ENCODE measurements at places on chromosomes 7 and 10.
A peak's percentile ranks its signal among the peaks of the same experiment; 100 is the strongest.

DNA sequence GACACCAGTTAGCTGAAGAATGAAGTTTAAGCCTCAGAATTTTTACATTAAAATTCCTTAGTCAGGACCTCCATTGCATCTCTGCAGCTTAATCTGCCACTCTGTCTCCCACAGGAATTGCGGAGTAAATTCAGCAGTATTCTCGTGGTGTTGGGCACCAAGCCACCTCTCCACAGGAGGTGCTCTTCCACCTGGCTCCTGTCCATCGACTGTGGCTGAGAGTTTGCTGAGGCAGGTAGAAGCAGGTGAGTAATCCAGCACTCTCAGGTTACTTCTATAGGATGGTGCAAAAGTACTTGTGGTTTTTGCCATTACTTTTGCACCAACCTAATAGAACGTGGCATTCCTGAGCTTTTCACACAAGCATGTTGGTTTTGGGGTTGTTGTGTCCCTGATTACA, 134.1 kb downstream of the GFRA1 start:
- DNase-seq = no peak

DNA sequence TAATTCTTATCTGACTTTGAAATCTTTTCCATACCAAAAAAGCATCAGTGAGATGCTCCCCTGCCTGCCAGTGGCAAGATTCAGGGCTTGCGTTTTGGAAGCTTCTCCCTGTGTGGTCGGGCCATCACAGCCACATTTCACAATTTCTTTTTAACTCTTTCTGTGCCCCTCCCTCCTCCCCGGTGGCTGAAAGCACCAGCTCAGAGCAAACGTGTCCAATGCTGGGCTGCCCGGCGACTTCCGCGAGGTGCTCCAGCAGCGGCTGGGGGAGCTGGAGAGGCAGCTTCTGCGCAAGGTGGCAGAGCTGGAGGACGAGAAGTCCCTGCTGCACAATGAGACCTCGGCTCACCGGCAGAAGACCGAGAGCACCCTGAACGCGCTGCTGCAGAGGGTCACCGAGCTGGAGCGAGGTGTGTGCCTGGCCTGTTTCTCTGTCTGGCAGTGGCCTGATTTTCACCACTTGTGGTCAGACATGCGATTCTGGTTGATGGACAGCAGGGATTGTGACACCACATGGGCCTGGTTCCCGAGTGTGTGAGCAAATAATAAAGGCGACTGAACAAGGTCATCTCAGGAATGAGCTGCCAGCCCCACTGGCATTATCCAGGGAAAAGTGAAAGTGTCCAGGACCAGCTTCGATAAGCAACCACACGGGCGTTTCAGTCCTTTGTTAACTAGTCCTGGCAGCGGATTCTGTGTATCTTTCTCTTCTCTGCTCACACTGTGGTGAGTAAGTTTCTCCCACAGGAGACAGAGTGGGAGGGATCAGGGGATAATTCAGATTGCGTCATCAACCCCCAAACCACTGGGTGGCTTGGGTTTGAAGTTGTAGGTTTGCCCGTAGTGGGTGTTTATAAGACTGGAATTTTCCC, 2.6 kb downstream of the NPTX2 start:
- DNase-seq = no peak

- no peak for DNase-seq
Measured at GRCh38 chr7:130845581-130846085, 111.6 kb upstream of the KLF14 start.

GRCh38 chr7:111485701-111486380, 76.5 kb downstream of the IMMP2L start:
- no peak for DNase-seq

- DNase-seq = peak; percentile 58
Measured at GRCh38 chr10:126580873-126581647, 89.4 kb downstream of the C10orf90 start.

GRCh38 chr10:129524936-129525335, 57.9 kb downstream of the MGMT start:
- no peak for DNase-seq

- no peak for DNase-seq
Measured at GRCh38 chr10:78455811-78456210, 422.1 kb downstream of the RPS24 start.

GRCh38 chr10:110355922-110356627, 51.4 kb upstream of the SMNDC1 start:
- DNase-seq = no peak

GRCh38 chr7:133183042-133183794, 69.7 kb upstream of the EXOC4 start:
- DNase-seq = no peak

- no peak for DNase-seq
Measured at GRCh38 chr7:148672041-148672440, 26.7 kb upstream of the CUL1 start.

DNA sequence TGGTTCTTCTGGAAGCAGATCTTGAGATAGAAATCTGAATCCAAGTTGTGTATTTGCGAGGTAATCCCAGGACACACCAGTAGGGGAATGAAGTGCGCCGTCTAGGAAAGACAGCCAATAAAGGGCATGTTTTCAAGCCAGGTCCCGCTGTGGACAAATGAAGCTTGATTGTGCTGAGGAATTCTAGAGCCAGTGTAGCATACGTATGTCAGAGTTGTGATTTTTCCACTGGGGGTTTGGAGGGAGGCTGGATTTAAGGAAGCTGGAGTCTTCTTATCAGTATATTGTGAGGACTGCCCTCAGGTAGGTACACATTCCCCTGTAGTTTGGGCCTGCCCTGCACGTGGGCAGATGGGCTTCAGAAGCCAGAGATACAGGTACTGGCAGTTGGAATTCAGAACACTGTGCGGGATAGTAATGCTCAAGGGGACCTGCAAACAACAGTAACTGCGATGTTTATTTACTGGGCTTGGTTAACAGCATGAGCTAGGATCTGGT, 50.9 kb downstream of the GALNT11 start:
- DNase-seq = no peak

DNA sequence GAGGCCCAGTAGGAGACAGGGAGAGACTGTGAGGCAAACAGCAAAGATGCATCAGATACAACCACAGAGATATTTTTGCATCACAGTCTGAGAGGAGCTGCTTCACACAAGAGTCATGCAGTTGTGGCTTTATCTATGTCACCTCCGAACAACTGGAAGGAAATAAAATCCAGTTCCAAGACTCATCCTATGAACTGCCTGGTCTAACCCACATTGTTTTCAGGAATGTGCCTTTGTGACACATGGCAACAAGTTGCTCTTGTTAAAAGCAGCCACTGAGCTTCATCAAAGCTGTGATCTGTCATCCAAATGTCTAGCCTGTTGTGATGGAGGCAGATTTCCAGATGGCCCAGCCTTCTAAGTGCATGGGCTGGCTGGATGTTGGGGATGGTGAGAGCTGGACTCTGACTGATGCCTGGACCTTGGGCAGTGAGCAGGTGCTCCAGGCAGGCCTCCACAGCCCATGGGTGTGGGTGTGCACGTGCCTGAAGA, 255.0 kb downstream of the BMPER start:
- no peak for DNase-seq

- no peak for DNase-seq
Measured at GRCh38 chr7:39697483-39697882, 74.1 kb downstream of the RALA start.

DNA sequence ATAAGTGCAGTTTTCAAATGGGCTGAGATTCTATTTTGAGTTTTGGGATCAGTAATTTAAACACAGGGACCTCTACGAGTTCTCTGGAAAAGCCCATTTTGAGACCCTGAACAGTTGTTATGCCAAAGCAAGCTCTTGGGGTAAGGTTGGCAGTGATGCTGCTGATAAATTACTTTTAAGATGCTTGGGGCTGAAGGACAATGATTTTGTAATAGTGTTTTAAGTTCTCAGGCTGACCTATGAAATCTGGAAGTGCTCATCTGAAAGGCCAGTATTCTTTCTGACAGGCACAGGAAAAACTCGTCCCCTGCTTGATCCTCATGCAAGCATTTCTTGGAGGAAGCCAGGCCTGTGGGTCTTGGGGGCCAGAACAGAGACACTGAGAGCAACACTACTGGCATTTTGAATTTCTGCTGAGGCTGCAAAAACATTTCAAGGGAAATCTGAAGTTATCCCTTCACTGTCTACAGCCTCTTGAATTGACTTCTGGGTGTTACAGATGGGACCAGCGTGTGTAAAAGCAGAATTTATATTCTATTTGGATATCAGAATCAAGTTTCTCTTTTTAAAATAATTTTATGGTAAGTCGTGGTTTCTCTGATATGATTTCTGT, 79.7 kb downstream of the AUTS2 start:
- DNase-seq = no peak

DNA sequence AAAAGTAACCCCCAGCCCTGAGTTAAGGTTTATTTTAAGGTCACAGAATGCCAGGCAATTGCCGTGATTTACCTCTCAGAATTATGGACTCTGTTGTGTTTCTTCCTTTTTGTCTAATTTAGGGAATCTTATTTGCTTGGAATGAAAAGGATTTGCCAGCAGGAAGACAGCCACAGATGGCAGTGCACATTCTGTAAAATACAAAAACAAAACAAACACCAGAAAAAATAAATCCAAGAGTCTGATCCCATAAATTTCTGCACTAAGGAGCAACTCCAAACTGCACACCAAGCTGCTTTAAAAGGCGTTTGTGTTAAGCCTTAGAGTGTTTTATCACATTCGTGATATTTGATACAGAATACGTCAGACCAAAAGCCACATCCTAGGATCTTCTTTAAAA, 199.0 kb upstream of the C7orf33 start:
- DNase-seq = no peak

DNA sequence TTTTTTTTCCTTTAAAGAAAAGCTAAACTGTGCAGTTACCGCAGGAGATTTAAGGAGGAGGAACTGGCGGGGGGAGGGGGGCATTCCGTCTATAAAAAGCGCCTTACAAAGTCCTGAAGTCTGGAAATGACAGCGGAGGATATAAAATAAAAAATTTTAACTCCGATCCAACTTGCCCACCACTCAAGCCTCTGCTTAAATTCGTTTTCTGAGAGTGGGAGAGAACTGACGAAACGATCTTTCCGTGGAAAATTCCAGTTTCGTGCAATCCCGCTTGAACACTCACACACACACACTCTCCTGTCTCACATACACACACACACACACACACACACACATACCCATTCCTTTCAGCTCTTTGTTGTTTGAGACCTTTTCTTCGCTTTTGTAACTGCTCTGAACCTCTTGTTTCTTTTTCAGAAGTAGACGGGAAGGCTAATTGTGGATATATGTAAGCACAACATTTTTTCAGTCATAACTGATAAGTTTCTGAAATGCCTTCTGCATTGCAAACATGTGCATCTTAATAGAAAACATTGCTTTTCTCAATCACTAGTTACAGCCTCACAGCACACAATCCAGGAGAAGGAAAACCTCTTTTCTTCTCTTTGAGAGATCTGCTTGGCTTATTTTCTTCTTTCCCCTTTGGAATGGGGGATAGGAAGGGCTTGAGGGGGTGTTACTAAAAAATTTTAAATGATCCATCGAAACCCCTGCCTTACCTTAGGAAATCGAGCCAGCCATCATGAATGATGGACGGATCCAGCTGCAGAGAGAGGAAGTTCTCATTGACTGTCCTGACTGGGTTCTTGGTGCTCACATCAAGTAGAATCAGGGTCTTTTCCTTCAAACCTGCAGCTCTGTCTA, 628 bp downstream of the HPSE2 start:
- DNase-seq = no peak

GRCh38 chr7:1533547-1534329, 3.2 kb downstream of the MAFK start:
- DNase-seq = no peak

DNA sequence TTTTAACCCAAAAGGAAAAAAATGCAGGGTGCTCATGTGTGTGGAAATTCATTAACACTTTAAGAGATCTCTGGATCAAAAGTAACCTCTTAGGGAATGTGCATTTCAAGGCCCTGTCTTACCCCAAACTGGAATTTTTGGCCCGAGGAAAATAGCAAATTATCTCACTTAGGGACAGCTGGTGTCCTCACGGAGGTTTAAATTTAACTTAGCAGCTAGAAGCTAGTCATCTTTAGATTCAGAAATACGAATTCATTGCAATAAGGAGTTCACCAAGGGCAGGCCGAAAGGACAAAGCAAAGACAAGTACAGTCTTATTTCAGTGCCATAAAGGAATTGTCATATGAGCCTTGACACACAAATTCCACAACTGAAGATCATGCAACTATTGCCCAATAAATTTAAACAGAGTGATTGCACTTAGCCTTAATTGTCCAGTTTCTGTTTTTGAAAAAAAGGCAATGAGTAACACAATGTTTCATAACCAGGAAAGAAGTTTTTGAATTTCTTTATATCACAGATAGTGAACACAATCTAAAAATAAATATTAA, 22.4 kb upstream of the SEMA3C start:
- DNase-seq = no peak

DNA sequence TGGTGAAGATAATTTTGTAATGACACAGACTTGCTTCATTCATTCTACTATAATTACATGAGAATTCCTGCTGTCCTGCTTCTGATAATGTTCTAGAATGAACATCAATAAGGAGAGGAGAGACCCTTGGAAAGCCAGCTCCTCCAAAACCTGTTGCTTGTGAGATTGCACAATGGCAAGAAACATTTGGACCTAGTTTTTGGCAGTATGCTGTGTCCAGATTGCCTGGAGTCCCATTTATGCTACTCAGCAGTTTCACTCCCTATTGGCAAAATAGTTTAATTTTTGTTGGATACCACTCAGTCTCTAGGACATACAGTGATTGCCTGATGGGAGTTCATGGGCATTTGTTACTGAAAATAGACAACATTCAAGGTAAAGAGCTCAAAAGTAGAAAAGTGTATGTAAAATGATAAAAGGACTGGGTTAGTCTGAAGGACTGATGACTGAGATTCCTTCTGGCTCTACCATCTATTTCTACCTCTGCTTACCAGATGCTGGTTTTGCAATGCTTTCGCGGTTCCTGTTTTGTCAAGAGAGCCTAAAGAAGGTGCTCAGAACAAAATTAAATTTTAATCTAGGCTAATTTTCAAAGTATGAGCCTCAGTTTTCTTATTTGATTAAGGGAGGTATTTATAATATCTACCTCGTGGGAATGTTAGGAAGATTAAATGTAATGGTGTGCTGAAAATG, 8.0 kb upstream of the ACTR3B start:
- no peak for DNase-seq

DNA sequence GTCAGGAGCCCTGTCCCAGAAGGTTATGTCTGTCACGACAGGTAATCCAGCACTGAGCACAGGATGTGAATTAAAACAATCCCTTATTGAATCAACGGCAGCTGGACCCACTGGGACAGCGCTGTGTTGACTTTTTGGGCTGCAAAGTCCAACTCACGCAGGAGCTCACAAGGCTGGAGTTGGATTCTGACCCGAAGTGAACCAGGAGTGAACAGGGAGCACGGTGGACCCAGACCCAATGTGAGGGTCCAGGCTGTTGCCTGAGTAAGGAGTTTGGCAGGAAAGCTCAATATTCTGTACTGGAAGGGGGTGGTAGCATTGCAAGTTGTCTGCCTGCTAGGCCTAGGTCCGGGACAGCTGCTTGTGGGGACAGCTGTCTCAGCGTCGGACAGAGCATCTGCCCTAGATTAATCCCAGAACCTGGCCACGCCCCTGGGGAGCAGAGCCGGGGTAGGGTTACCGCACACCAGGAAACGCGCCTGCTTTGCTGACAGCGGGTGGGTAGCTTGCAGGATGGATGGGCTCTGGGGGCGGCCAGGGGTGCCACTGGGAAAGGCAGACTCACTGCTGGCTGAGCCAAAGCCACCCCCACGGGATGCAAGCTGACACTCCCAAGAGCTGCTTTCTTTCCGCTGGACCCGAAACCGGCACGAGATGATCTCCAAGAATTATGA, 24.0 kb downstream of the COL26A1 start:
- no peak for DNase-seq

Data from smooth muscle cell of the brain vasculature (primary cell).